ENCODE measurements at places on chromosomes 11 and 22.

- no peak for DNase-seq
These were observed 35.0 kb upstream of the BDNF start for GRCh38 chr11:27735281-27735680.

GRCh38 chr22:30996462-30996861, 27.4 kb downstream of the TUG1 start:
- no peak for DNase-seq

DNA sequence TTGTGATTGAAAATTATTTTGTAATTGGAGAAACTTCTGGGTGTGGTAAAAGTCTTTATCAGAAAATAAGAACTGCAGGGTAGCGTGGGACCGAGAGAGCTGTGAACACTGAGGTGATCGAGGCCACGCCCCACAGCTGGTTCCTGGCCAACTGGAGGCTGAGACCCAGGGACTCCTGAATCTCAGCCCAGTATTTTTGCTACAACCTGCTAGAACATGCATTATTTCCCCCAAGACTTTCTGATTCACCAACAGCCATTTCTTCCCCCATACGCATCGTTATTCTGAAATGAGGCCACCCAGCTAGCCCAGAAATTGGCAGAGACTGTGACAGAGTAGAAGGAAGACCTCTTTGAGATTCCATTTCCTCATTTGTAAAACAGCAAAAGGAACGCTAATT, 3.4 kb upstream of the FGF19 start:
- no peak for DNase-seq

GRCh38 chr11:71931245-71931602, 2.4 kb downstream of the RNF121 start:
- DNase-seq, result no peak

- no peak for DNase-seq
These were observed 12.8 kb downstream of the SLC37A2 start for GRCh38 chr11:125075900-125076317.

GRCh38 chr11:534396-535209, 773 bp downstream of the HRAS start:
- no peak for DNase-seq

GRCh38 chr11:16261836-16262644, 94.3 kb downstream of the SOX6 start:
- no peak for DNase-seq
